Camera-type eye (tissue), 1 donor: ENCODE measurements at places on chromosomes 13 and 19. TPM values are rescaled to one million over a fixed set of nuclear protein-coding genes. Genes with fewer than 3 reads are reported as not detected.

The FXYD1 gene
- total RNA-seq: 34.8 TPM

The LRP3 gene
- 40.1 TPM for total RNA-seq

The ZNF714 gene
- total RNA-seq: 38.6 TPM

The APC2 gene
- total RNA-seq: 112 TPM

The PLK5 gene
- total RNA-seq: 0.16 TPM

The CRX gene
- total RNA-seq: 229 TPM

The PALM3 gene
- 0.60 TPM for total RNA-seq

The ZNF471 gene
- 16.5 TPM for total RNA-seq
